ENCODE measurements at places on chromosomes 11 and 22. TPM values are rescaled to one million over a fixed set of nuclear protein-coding genes. Genes with fewer than 3 reads are reported as not detected.

Gene FGF19
- total RNA-seq, result not detected

DNA sequence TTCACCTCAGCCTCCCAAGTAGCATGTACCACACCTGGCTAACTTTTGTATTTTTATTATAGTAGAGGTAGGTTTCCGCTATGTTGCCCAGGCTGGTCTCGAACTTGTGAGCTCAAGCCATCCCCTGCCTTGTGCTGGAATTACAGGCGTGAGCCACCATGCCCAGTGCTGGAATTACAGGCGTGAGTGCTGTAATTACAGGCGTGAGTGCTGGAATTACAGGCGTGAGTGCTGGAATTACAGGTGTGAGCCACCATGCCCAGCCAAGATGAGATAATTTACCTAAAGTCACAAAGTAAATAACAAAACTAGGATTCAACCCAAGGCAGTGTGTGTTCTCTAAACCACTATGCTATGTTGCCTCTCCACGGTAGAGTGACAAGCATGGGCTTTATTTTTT is 3.6 kb upstream of the UBXN1 start:
- H3K27me3 ChIP-seq, result no peaks in the 10 kb centered on the region
- peaks cover 5% of the 10 kb centered on the region for H3K4me1 ChIP-seq
- H3K36me3 ChIP-seq, result peaks cover under 1% of the 10 kb centered on the region
- no peak for DNase-seq
- no peak overlapping the region for H3K27ac ChIP-seq

Gene PRPF19
- 34.7 TPM for total RNA-seq

Gene EFEMP2
- total RNA-seq, result 74.0 TPM

- no peaks in the 10 kb centered on the region for H3K4me1 ChIP-seq
- H3K36me3 ChIP-seq, result no peaks in the 10 kb centered on the region
- H3K4me3 ChIP-seq, result no peak overlapping the region
- DNase-seq, result no peak
- H3K27ac ChIP-seq, result no peak overlapping the region
These were observed 110.9 kb downstream of the NTM start for GRCh38 chr11:131481303-131481702.

Gene PRRG4
- total RNA-seq, result 0.33 TPM

DNA sequence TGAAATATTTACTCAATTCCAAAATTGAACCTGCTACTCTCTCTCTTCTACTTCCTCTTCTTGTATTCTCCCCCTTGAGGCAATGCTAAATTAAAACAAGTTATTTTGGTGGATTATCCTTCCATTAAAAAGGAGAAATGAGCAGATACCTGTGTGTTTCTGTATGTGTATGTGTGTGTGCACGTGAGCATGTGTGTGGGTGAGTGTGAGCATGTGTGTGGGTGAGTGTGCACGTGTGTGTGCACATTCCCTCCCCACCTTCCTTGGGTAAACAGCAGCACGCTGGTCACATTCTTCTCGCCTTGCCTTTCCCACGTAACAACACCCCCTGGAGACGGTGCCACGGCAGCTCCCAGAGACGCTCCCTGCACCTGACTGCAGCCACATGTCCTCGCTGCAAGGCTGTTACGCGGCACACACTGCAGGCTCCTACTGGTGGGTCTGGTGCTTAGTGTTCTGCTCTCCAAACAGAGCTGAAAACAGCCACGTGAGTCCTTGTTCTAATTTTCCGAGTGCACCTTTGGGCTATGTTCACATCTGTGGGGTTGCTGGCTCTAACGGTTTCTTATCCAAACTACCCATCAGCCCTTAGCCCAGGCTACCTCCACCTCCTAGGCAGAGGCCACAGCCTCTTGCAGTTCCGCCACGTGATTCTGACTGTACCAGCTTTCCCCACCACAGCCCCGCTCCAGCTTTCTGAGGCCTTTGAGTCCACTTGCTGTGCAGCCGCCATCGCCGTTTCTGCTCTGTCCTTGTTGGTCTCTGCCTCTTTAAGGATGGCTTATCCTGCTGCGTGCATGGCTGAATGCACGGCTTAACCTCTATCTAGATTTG is 123.4 kb downstream of the CTTN start:
- H3K36me3 ChIP-seq, result no peaks in the 10 kb centered on the region
- H3K27ac ChIP-seq, result no peak overlapping the region
- DNase-seq, result no peak
- H3K4me3 ChIP-seq, result no peak overlapping the region
- no peaks in the 10 kb centered on the region for H3K4me1 ChIP-seq

Gene TNKS1BP1
- total RNA-seq, result 88.3 TPM

DNA sequence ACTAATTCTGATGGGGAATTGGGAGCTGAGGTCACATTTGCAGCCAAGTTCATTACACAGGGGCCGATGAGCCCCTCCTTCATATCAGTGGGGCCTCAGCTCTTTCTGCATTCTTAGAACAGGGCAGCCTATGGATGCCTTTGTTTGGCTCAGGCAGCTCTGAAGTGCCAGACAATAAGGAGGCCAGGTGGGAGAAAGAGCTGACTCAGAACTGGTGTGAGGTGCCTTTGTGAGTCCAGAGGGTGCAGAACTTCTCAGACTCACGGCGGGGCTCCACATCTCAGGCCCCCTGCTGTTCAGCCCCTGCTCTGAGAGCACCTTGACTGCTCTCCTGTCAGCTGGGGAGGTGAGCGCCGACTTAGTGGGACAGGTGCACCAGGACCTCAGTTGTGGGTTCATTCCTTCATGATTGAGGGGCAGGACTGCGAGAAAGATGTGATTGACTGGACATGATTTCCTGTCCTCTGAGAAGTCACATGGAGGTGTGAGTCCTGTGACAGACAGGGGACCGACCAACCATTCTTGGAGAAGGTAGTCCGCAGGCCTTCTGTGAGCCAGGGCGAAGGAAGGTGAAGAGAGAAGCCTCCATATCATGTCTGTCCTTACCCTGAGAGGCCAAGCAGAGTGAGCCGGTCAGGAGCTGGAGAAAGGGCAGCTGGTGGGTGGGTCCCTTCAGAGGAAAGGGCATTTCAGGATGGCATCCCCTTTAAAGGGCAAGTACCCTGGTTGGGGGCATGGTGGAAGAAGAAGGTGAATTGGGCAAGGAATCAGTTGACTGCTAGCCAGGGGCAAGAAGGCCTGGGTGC is 245.0 kb upstream of the TBCEL start:
- H3K27me3 ChIP-seq, result peaks cover 2% of the 10 kb centered on the region
- no peaks in the 10 kb centered on the region for H3K36me3 ChIP-seq
- no peak overlapping the region for H3K4me3 ChIP-seq
- no peak for DNase-seq
- no peak overlapping the region for H3K27ac ChIP-seq
- no peaks in the 10 kb centered on the region for H3K4me1 ChIP-seq
